ENCODE measurements at places on chromosomes 1 and 21.

- DNase-seq = no peak
These were observed 3.5 kb upstream of the RNF220 start for GRCh38 chr1:44401256-44402228.

DNA sequence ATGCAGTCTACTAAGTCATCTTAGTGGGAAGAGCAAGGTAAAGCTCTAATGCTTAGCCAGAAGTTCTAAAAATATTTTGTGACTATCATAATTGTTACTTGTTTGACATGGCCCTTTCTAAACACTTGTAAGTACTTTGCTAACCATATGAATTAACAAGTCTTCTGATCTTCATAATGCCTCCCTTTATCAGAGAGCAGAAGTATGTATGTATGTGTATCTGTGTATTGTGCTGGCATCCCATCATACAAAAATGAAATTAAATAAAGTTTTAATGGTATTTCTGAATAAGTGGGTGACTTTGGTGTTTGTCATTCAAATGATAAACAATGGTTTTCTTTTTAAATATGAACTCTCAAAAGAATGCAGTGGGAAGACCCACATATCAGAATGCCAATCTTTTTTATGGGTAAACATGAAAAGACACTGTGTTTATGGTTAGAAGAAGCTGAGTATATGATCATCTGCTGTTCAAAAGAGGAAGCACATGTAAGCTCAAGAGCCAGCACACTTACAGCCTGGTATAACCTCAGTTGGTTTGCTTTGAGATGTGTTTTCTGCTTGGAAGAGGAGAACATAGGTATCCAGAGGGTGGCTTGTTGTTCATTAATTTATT, 159.6 kb downstream of the CLEC20A start:
- DNase-seq = no peak

- DNase-seq = no peak
These were observed 12.6 kb upstream of the ALG14 start for GRCh38 chr1:95085376-95085775.

- DNase-seq = no peak
These were observed 7.7 kb downstream of the DUSP10 start for GRCh38 chr1:221734187-221734586.

- no peak for DNase-seq
These were observed 73.3 kb downstream of the IFI44 start for GRCh38 chr1:78722947-78723346.

DNA sequence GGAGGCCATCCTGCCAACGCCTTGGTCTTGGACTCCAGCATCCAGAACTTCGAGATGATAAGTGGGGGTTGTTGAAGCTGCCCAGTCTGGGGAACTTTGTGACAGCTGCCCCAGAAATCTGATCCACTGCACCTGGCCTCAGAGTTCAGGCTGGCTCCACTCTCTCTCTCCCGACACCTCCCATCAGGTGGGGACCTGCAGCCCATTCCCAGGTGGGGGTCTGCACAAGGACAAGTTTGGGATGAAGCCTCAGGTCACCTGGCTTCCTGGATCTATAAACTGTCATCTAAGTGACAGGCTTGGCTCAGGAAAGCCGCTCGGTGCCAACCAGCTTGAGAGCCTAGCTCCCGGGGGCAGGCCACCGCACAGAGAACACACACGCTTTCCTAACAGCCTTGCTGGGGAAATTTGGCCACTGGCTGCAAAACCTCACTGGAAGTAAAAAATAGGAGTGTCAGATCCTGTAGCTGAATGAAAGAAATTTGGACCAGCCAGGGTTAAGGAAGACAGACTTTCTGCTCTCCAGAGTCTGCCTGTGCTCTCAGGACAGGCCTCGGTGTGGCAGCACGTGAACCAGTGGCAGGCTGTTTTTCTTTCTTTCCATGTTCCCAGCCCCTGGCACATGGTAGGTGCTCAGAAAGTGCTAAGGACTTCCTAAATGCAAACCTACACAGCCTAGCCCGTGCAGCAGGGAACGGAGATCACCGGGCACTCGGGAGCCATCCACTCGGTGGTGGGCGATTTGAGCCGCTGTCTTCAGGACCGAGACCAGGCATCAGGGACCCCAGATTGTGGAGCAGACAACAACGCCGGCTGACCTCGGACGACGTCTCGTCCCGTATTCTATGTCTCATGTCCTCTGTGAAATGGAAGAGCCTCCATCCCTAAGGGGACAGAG, 42.6 kb upstream of the LBR start:
- no peak for DNase-seq

DNA sequence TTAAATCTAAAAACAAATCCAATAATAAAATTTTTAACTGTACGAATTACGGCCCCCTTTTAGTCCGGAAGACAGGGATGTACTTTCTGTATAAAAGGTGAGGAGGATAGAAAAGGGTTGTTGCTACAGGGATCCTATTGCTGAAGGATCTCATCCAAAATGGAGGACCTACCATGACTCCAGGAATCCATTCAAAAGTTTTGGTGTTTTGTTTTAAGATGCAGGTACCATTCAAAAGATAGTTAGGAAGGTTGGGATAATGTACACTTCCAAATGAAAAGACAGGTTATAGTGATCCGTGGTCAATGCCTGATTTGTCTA, 1.3 kb upstream of the ENAH start:
- no peak for DNase-seq

GRCh38 chr21:43850728-43851295, 14.2 kb upstream of the AGPAT3 start:
- DNase-seq = no peak

DNA sequence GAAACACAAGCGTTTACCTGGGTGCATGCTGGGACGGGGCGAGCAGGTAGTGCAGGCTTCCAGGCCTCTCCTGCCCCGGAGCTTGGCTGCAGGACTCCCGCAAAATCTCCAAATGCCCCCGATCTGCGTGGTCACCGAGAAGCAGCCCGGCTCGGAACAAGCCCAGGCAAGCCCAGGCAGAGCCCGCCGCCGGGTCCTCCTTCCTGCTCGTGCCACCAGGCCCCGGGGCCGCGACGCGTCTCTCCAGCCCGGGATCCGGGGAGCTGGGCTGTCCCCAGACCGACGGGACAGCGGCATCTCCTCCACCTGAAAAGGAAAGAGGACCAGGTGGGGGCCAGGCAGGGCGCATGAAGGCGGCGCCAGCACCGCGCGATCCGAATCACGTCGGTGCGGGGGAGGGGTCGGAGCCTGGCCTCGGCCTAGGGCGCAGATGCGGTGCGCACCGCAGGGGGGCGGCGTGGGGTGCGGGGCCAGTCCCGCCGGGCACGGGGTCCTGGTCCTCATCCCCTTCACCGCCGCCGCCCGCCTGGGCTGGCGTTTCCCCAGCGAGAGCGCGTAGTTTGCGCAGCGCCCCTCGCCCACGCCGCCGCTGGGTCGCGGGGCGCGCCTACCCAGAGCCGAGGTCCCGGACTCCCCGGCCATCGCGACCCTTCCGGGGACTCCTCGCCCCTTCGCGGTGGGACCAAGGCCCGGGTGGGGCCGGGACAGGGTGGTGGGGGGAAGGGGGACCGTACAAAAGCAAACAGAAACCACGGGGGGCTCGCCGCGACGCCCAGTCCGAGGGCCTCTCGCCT, 52.4 kb upstream of the H6PD start:
- DNase-seq = peak; percentile 24

GRCh38 chr1:40612345-40612831, 53.1 kb downstream of the RIMS3 start:
- peak; percentile 53 for DNase-seq

DNA sequence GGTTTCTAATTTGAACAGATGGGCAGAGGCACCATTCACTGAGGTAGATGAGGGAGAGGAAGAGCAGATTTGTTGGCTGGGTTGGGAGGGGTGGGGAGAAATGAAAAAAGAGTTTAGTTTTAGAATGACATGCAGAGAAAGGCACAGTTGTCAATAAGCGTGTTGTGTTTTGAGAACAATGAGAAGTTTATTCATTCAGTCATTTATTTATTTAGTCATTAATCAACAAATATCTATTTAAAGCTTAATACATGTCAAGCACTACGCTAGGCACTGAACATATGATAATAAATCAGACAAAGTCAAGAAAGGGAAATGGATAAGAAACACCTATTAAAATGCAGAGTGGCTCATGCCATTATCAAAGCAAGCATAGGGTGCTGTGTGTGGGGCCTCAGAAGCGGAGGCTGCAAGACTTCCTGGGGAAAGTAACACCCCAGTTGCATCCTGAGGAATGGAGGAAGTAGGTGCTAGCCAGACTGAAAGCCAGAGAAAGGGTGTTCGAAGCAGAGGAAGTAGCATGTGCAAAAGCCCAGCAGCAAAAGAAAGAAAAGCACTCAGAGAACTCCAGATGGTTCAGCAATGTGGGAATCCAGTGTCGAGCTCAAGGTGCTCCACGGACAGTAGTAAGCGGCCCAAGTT, 114.1 kb downstream of the RNF220 start:
- no peak for DNase-seq

- DNase-seq = no peak
These were observed 72.6 kb downstream of the TENT5C start for GRCh38 chr1:117678246-117678977.

GRCh38 chr1:54053745-54054437, 483 bp downstream of the TCEANC2 start:
- DNase-seq = peak; percentile 33

DNA sequence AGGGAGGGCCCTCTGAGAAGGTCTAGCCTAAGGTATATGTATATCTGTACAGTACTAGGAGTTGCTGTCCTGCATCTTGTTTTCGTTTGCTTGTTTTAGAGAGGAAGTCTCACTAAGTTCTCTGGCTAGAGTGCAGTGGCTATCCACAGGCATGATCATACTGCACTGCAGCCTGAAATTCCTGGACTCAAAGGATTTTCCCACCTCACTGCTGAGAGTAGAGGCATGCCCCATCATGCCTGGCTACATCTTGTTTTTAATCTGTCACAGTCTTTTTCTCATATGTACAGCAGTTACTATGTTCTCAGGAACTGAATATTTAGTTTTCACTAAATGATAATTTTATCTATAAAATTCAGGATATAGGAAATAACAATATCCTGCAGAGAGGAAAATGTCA, 15.3 kb upstream of the PYHIN1 start:
- no peak for DNase-seq

- peak; percentile 25 for DNase-seq
These were observed 209.9 kb downstream of the FAF1 start for GRCh38 chr1:50750021-50750619.

DNA sequence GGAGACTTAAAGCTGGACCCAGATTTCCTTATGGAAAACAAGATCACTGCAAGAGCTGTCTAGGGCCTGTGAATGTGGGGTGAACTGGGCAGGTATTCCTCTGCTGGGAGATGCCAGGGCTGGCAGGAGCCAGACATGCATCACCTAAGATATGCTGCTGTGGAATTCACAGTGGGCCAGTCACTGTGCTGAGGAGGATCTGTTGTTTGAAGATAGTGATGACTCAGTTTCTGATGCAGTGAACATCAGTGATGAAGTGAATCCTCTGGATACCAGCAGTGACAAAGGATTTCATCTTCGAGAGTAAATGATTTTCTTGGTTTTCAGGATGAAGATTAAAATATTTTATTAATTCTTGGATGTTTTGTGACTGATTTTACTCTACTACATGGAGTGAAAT, 29.9 kb upstream of the CAMSAP2 start:
- DNase-seq = no peak

DNA sequence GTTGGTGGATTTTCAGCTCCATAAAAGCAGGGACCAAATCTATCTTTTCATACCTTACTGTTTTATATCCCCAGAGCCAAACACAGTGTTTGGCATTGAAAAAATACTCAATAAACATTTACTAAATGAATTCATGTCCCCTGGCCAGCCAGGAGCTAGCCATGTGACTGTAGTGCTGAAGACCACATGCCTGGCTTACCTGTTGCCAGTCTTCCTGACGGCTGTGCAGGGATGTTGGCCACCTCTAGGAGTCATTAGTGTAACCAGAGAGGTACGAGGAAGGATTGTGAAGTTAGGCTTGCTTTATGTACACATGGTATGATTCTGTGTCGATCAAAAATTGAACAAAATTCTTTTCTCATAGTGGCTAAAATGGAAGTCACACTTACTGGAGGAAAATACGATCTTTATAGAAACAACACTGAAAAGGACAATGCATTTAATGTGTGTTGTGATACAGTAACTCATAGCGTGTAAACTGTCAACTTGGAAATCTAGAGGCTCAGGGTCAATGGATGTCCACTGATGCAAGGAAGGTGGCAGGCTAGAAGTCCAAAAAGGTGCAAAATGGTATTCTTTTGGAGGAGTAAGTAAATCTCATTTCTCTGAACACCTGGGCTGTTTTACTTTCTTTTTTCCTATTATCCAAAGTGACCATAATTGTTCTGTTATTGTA, 60.9 kb downstream of the FGGY start:
- DNase-seq = no peak

DNA sequence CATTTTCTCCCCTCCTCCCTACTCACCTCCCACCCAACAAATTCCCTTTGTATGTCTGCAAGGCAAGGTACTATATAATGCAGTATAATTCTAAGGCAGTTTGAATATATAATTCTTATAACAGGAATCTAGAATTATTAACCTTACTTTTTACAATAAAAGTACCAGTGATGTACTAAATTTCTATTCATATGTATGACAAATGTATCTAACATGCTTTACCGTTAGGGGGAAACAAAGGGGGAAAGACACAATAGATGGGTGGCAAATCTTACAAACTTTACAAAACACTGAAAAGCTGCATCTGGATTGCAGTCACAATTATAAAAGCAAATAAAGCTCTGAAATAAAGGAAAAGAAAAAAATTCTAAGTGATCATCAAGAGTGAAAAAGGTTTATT, 2.3 kb downstream of the PIK3R3 start:
- DNase-seq = peak; percentile 34

DNA sequence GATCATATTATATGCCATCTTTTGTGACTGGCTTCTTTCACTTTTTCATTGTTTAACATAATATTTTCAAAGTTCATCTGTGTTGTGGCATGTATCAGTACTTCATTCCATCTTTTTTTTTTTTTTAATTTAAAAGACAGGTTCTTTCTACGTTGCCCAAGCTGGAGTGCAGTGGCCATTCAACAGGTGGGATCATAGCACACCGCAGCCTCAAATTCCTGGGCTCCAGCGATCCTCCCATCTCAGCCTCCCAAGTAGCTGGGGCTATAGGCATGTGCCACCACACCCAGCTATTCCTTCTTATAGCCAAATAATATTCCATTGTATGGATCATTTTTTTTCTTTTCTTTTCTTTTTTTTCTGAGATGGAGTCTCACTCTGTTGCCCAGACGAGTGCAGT, 34.6 kb upstream of the ZNF281 start:
- DNase-seq = no peak

- DNase-seq = no peak
These were observed 30.5 kb downstream of the CACNA1E start for GRCh38 chr1:181513786-181514297.

DNA sequence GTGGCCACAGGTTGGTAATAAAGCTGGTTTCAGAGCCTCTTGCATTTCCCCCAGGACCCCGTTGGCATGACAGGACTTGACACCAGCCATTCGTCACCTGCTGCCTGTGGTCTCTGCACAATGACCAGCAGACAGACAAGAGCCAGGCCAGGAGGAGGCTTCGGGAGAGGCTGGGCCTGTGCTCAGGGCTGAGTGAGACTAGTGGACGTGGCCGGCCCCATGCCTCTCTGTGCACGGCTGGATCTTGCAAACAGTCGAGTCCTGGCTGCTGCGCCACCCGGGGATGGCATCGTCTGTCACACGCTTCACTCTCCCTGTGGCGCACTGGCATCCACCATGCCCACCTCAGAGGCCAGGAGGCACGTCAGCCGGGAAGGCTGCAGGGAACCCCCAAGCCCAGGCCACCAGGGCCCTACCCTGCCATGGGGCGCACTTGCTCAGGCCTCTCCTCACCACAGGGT, 177.4 kb upstream of the ARHGEF16 start:
- DNase-seq = no peak

- DNase-seq = no peak
These were observed 5.1 kb downstream of the TMEM51 start for GRCh38 chr1:15158506-15159165.

GRCh38 chr1:87325982-87326738, 2.5 kb upstream of the LMO4 start:
- DNase-seq = peak; percentile 86

Data from NCI-H1105 treated with DMSO at 0.1 percent for 48 hours (cell line).